NCI-H748 treated with DMSO at 0.1 percent for 48 hours (cell line): ENCODE measurements at places on chromosomes 1 and 21.

DNA sequence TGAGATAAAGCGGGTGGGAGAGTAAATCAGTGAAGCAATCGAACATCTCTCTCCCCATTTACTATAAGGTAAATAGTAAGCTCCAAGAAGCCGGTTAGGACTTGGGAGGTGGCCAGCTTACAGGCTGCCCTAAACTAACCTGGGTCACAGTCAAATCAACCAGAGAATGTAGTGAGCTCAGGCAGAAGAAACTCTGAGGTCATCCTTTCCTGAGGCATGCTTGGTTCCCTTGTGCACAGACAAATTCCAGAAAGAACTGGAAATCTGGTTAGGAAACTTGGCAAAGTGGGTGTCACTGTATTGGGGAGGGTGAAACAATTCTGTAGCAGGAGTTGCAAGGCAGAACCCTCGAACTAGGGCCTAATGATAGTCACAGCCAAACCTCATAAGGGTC, 72.5 kb downstream of the NTMT2 start:
- no peak for DNase-seq

- no peak for DNase-seq
Measured at GRCh38 chr1:154159554-154159953, 4.7 kb upstream of the NUP210L start.

GRCh38 chr1:211656728-211657127, 18.7 kb downstream of the NEK2 start:
- no peak for DNase-seq

- DNase-seq, result no peak
Measured at GRCh38 chr1:69406244-69406643, 161.5 kb upstream of the LRRC7 start.

DNA sequence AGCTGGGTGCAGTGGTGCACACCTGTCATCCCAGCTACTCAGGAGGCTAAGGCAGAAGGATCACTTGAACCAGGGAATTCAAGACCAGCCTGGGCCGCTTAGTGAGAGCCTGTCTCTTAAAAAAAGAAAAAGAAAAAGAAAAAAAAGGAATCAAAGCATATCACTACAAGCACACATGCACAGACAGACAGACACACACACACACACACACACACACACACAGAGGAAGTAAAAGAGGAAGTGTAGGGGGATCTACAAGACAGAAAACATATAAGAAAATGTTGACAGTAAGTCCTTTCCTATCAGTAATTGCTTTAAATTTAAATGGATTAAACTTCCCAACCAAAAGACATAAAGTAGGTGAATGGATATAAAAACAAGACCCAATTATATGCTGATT, 180.3 kb downstream of the FAF1 start:
- no peak for DNase-seq

DNA sequence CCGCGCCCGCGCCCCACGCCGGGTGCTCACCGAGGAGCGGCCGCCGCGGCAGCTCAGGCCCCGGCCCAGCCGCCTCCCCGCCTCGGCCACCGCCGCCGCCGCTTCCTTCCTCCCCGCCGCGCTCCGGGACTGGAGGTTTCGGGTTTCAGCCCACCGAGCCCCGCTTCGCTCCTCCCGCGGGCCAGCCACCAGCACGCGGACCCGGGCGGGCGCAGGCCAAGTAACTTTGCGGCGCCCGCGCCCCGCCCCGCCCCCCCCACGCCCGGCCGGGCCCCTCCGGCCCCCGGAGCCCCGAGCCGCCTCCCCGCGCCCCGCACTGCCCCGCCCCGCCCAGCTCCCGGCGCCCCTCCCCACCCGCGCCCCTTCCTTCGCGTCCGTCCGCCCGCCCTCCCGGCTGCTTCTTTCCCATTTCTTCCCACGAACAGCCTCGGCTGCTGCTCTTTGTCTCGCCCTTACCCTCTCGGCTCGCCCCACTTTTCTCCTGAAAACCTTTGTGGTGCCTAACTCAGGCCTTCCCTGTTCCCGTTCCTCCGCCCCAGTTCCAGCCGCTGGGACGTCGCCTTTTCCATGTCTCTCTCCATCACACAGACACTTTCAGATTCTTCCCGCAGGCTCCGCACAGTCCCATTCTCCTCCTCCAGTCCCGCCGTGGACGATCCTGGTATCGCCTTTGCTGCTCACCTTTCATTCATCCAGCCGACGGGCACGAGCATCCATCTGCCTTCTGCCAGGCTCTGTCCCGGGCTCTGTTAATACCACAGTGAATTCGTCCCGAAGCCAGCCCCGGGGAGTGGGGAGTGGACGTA, at the start of gene GPR161:
GPR161 (minus strand) TSS at position 222 of the 806 bp plus-strand sequence. CDS start 32,080 bp downstream, outside the sequence.
- peak; percentile 45 for DNase-seq

DNA sequence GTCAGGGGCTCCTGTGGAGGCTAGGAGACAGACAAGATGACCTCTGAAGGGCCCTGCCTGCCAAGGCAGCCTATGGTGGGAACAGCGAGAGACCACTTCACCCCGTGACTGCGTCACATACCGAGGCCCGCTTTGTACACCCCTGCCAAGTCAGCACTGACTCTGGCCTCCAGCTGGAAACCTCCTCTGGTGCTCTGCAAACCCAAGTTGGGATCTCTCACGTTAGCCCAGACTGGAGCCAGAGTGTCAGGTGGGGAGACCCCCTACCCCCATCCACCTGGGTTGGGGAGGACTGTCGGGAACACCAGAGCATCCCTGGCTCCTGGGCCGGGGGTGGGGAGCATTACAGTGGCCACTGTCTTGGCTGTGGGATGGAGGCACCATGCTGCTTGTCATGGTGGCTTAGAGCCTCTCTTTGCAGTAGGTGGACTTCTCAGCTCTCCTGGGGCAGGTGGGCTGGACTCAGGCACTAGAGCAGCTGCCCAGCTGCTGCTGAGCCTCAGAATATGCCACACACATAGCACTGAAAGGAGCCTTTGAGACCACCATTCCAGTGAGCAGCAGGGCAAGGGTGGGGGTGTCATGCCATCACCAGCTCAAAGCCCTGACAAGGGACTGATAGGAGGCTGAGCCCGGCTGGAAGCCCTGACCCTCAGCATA, 50.4 kb downstream of the ELK4 start:
- no peak for DNase-seq

GRCh38 chr1:51663105-51663504, 46.2 kb downstream of the OSBPL9 start:
- no peak for DNase-seq

GRCh38 chr1:234528074-234528865, 49.3 kb upstream of the TARBP1 start:
- DNase-seq, result no peak

GRCh38 chr1:20719871-20720620, 2.2 kb upstream of the KIF17 start:
- DNase-seq, result no peak

DNA sequence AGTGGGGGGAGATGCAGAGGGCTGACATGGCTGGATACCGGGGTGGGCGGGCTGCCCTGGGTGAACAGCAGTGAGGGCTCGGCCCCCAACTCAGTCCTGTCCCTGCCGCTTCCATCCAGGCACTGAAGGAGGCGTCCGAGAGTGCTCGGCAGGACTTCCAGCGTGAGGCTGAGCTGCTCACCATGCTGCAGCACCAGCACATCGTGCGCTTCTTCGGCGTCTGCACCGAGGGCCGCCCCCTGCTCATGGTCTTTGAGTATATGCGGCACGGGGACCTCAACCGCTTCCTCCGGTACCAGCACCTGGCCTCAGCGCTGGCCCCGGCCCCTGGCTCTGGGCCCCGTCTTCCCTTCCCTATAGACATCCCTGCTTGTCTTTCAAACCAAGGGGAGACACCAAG, 15.6 kb downstream of the NTRK1 start:
- DNase-seq, result no peak
